Aorta (tissue), 5 donors: ENCODE measurements at places on chromosomes 16 and 17.

DNA sequence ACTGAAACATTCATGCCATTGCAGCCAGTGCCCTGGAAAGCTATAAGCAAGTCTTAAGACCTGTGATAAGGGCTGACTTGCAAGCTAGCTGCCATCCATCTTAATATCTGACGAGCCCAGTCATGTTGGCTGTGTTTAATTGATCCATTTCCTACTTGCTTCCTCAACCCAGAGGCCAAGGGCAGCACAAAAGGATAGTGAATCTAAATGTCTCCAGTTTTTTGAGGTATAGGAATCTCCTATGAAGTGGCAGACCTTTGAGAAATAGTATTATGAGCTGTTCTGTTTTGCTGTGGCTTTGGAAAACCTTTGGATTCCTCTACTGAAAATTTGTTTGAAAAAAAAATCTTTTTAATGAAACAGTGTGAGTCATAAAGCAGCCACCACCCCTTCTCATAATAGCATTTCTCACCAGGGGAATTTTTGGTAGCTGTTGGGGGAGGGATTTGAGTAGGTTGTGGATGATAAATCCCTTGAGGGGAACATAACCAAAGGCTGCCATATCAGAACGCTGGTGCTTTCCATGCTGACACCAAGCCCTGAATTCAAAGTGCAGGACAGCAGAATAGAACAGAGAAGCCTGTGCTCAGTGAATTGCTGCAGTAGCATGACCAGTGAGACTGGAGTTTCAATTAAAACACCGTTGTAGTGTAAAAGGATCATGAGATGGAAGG is 12.9 kb downstream of the ZNRF1 start:
- DNase-seq = no peak

GRCh38 chr16:30416047-30416603 is 8.7 kb downstream of the ZNF771 start:
- no peak for DNase-seq

- DNase-seq = no peak
Measured at GRCh38 chr17:48261297-48261880, 153.8 kb downstream of the SNX11 start.

DNA sequence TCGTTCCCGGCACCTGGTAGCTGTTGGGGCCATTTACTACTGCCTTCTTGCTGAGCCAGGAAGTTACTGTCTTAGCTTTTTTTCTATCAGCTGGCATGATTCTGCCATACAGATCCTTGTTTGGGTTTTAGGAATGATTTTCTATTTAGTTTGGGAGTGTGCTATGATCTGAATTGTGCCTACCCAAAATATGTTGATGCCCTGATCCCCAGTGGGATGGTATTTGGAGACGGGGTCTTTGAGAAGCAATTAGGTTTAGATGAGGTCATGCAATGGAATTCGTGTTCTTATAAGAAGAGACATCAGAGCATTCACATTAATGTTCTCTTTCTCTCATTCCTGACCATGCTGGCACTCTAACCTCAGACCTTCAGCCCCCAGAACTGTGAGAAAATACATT is 59.4 kb upstream of the HS3ST2 start:
- no peak for DNase-seq

GRCh38 chr17:76558198-76559095 is 18.6 kb downstream of the PRCD start:
- no peak for DNase-seq

- no peak for DNase-seq
Measured at GRCh38 chr16:2008009-2008526, 1.6 kb downstream of the ZNF598 start.

- DNase-seq = no peak
Measured at GRCh38 chr17:76982408-76983074, 114.3 kb downstream of the MGAT5B start.

DNA sequence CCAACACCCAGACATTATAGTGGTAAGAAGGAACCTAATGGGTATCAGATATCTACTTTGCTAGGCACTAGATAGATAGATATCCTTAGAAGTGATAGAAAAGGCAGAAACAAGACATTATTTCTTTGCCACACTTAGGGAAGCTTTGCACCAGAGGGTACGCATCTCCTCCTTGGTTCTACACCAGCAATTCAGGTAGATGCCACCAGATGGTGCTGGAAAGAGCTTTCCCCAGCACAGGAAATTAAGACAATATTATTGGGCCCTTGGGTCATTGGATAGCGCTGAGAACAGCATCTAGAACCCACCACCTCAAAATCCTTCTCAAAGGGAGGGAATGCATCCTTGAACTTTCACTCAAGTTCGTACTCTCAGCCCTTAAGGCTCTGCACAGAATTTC is 173.8 kb upstream of the CCL2 start:
- no peak for DNase-seq

GRCh38 chr16:88772871-88773811 is 11.9 kb downstream of the PIEZO1 start:
- DNase-seq = peak; percentile 82

- DNase-seq = no peak
Measured at GRCh38 chr17:5757314-5757907, 173.1 kb upstream of the NLRP1 start.

DNA sequence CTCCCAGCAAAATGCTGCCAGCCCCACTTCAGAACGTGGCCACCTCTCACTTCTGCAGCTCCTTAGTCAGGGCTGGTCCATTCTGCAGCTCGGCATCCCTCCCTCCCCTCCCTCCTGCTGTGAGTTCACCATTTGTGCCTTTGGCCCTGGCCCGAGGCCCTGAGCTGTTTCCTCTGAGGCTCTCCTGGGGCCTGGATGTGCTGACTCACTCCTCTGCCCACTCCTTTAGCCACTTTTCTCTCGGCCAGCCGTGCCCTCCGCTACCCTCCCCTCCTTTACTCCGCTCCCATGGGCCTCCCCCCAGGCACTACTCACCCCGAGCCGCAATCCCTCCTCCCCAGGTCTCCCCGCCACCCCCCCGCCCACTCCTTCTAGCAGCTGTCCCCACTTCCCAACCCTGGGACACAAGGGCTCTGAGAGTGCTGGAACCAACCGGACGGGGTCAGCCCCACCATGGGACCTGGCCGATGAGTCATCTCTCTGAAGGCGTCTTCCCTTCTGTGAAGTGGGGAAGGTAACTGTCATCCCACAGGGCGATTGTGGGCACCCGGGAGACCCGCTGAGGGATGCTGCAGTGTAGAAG is 11.5 kb downstream of the KCNG4 start:
- DNase-seq = peak; percentile 95

DNA sequence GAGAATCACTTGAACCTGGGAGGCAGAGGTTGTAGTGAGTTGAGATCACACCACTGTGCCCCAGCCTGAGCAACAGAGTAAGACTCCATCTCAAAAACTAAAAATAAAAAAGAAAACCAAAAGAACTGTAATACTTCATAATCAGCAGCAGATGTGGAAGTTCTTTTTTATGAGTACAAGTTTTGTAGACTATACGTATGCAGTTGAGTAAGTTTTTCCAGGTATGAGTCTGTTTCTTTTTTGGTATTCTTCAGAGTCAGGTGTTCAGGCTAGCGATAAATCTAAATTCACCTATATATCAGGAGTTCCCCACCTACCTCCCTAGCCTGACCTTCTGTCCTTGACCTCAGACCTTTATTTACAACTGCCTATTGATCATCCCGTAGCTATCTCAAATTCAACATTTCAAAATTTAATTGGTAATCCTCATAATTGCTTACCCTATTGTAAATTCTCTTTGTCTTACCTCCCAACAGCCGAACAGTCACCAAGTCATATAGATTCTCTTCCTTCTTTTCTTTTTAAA is 10.7 kb downstream of the DCTN5 start:
- no peak for DNase-seq
